Stimulated activated CD8-positive, alpha-beta memory T cell treated with anti-CD3 and anti-CD28 coated beads, Interleukin-2, amount 100 ng/mL, for 1 hour (primary cell): ENCODE measurements at places on chromosomes 7 and 10.

DNA sequence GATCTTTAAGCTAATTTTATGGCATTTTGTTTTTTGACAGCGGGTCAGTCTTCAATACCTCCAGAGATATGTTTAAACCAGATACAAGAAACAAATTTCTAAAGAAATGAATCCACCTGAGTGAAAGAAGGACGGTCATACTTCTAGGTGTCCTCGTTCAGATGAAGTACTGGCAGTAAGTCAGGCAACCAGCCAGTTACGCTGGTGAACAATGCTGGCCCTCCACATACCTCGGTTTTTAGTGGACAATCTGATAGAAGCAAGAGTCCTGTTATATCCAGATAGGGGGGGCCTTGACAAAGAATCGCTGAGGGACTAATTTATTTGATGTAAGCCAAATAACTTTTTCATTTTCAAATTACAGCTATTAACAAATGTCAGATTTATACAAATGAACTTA, 266.4 kb upstream of the KLF14 start:
- DNase-seq, result no peak

DNA sequence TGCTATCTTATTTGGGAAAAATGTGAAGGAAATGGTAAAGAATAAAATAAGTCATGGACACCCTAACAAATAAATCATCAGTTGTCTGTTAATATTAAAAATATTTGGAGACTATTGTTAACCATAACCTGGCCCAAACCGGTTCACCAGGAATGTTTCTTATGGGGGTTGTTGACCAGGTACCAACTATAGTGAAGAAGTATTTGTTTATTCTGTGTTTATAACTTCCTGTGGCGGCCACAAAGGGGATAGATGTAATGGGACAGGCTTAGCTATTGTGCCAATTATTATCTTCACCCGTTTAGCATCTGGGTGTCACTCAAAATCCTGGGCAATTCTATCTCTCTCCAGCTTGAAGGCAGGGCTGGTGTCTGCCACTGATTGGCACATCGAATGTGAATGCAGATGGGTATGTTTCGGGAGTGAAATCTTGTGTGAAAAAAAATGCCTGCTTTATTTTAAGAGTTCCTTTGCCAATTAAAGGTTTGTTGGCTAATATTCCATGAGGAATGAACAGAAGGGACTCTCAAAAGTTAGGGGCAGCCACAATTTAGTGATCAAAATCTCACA, 500.9 kb downstream of the ARL4A start:
- no peak for DNase-seq

DNA sequence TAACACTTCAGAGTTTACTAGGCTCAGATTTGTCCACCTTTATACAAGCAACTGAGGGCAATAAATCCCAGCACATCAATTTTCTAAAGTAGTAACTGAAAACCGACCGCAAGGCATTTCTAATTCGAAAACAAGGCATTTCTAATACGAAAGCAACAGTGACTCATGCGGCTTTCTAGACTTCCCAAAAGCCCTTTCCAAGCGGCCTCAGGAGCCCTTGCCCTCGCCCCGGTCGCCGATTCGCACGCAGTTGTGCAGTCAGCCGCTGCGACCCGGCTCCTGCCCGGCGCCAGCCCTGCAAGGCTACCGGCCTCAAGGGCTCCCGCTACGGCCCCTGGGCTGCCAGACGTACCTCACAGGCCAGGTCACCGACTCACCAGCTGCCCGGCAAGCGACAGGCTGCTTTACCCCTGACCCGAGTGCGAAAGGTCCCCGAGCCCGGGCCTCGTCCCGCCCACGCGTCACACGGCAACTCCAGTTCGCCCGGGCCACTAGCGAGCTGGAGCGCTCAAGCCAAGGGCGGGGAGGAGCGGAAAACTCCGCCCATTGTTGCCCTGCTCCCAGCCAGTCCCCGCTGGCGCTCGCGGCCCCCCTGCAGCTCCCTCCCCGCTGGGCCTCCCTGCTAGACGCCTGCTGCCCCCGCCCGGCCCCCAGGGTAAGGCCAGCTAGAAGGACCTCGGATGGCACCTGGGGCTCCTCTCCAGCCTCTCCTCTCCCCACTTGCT, 7.3 kb downstream of the NCOA4 start:
- DNase-seq, result peak; percentile 59

DNA sequence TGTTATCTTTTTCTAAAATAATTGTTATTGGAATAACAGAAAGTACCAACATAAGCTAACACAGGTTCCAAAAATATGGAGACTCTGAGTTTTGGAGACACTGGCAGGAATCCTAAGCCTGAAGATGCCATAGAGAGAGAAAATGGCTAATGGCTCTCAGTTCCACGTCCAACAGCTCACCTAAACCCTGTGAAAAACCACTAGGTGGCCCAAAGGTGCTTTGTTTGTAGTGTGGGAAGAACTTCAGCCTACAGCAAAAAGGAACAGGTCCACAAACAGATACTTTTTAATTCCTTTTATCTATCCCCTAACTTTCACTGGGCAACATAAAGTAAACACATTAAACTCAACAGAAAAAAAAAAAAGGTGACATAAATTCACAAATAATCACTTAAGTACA, 272.3 kb downstream of the SEMA3D start:
- DNase-seq, result no peak

DNA sequence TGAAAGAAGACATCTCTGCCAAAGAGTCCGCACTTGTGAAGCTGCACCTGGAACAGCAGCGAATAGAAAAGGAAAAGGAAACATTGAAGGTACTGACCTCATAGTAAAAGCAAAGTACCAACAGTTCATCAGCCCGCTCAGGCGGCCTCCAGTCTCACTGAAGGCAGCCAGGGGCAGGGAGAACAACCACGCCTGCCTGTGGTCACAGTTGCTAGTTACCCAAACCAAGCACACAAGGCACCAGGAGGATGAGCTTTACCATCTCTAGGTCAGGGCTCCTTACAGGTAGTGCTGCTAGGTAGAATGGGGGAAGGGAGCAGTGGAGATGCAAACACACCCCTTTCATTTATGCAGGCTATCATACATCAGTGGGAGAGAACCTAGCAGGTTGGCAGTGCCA, 39.8 kb downstream of the CFAP58 start:
- no peak for DNase-seq

DNA sequence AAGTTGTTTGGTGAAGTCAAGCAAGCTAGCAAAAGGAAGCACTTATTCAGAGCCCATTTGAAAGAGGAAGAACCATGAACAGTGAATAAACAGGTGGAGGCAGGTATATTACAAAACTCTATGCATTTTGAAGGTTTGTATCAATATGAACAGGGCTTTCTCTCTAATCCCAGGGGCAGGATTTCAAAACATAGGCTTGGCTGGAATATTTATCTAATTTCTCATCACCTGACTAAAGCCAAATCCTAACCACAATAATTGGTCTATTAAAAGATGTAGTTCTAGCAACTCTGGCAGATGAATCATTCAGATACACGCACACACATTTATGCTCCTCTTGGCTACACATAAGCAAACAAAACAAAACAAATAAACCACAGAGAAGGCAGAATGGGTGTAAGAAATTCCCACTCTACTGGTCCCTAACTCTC, 554.4 kb downstream of the INHBA start:
- DNase-seq, result no peak

GRCh38 chr7:6350433-6351058, 78.1 kb upstream of the CYTH3 start:
- no peak for DNase-seq

- DNase-seq, result no peak
Observed at GRCh38 chr10:119274519-119275045, 67.2 kb downstream of the GRK5 start.

DNA sequence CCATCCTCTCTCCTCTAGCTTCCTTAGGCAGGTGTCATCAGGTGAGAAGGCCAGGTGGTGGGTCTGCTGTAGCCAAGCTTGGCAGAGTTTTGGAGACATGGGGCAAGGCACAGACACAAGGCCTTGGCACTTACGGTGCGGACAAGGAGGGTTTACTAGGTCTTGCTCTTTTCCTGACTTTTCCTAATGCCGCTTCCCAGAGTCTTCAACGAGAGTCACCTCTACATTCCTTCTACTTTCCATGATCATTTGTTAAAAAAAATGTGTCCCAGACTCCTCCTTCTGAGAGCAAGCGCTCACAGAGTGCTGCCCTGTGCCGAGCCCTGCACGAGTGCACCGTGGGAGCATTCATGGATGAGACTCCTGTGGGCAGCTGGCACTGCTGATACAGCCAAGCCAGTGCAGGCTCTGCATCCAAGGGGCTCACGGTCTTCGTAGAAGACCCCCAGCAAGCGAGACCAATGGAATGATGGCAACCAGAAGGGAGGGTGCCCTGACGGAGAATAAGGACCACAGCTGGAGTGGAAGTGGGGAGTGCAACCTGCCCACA, 243.0 kb upstream of the MKI67 start:
- no peak for DNase-seq

- no peak for DNase-seq
Observed at GRCh38 chr10:59833810-59834209, 72.5 kb downstream of the CCDC6 start.

GRCh38 chr7:22154143-22154529, 202.8 kb downstream of the RAPGEF5 start:
- DNase-seq, result no peak

GRCh38 chr10:85575441-85575840, 791.2 kb downstream of the GRID1 start:
- no peak for DNase-seq

DNA sequence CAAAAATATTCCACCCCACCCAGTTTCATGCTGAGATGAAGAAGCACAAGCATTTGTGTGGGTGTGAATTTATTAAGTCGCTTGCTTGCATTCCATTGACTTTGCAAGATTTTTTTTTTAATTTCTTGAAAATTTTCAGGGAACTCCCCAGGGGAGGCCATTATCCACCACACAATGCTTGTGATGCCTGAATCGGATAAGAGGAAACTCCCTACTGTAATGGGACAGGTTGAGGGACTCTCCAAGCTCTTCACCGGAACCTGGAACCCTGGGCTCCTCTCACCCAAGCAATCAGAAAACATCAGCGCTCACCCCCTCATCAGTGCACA, 153.6 kb upstream of the ZMIZ1 start:
- no peak for DNase-seq

DNA sequence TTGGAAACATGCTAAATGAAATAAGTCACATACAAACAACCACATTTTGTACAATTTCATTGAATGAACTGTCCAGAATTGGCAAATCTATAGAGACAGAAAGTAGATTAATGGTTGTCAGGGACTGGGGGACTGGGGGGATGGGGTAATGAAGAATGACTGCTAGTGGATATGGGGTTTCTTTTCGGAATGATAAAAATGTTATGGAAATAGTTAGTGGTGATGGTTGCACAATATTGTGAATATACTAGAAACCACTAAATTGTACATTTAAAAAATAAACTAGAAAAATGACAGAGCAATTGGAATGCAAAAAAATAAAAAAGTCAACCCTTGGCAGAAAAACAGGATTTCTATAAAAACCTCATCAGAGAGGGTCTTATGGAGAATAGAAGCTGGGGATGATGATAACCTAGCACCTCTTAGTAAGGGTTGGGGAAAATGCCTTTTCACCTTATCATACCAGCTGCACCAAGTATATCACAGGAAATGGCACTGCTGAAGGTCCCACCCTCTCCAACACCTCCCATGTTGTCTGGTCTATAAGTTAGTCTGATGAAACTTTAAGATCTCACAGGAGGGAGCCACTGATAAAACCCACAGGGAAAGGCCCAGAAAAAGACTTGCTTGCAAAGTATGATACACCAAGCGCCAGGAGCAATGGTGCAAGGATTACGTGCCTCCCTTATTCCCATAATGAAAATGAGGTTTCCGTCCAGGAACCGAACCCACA, 23.1 kb upstream of the JAZF1 start:
- no peak for DNase-seq

GRCh38 chr10:12777840-12778585, 223.5 kb downstream of the CCDC3 start:
- no peak for DNase-seq

DNA sequence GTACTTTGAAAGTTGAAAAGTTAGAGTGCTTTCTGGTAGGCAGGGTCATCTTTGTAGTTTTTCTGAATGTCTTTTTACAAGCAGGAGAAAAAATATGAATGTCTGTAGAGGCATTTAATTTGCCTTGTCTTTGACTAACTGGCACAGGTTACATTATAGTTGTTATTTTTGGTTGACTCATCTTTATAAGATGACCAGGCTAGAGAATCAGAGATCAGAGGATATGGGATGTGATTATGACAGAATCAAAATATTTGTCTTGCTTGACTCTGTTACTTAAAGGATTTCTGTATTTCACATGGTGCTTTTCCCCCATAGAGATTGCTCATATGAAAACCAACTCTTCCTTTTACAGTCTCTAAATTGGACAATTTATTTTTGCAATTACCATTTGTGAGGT, 2.4 kb downstream of the ZMYND11 start:
- no peak for DNase-seq

DNA sequence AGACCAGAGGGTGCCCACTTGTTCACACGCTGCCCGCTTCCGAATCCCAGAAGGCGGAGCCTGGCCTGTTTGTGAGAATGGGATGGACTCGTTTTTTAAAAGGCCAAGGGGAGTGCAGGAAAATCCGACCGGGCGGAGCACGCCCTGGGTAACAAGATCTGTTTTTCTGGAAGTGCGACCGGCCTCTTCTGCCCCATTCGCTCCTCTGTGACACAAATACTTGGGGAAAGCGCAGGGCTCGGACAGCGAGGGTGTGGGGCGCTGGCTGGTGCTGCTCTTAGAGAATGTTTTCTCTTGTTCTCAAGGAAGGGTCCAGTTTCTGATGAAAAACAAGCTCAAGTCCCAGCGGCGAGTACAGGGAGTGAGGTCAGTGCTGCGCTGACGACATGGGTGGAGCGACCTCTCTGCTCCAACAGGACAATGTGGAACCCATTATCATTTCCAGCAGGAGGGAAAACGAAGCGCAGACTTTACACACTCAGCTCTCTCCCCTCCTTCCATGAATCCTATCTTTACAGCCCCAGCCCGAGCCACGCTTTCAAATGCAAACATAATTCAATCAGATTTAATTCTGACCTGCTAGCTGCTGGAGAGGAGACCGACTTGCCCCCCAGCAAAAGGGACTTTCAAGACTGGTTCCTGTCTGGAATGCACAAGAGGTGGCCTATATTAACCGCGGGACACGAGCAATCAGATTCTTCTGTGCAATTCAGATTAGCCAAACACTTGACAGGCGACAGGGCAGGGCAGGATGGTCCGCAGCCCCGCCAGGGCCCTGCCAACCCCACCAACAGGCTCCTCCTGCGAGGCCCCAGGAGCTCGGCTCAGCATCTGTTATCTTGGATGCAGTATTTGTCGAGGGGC, 1.1 kb downstream of the RADIL start:
- no peak for DNase-seq

DNA sequence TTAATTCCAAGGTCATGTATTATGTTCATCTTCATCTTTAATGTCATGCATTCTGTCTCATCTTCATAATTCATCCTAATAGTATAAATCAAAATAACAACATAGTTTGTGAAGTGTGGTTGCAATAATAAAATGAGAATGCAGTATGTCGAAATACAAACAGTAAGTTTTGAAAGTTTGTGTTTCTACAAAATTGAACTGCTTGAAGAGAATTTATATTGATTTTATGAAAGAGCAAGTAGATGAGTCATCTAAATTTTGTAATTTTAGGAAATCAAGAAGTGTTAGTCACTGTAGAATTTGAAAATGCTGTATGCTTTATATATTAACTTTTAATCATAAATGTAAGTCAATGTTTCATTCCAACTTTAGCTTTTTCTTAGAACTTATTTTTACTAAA, 190.5 kb upstream of the PPP1R3A start:
- DNase-seq, result no peak
